ENCODE measurements at places on chromosomes 4 and X. TPM values are rescaled to one million over a fixed set of nuclear protein-coding genes. Genes with fewer than 3 reads are reported as not detected.

CHM gene
- 11.2 TPM for total RNA-seq

- DNase-seq, result no peak
Measured at GRCh38 chr4:107736037-107736436, 16.0 kb upstream of the PAPSS1 start.

EGFL6 gene
- total RNA-seq, result 0.24 TPM

GLRB gene
- total RNA-seq, result 23.1 TPM

DNA sequence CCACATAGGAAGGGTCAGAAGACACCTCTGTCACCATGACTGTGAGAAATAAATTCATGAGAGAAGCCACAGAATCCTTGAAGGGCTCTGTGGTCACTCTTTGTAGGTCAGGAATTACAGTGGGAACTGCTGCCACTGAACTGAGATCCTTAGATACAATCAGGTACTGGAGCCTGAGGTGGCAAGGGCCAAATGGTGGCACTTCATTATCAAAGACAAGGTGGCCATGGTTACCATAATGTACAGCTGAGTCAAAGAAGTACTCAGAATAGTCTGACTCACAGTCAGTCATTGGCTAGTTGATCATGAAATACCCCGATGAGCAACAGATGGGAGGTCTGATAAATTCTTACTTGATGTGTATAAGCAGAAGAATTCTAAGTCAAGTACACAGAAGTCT, 131.9 kb downstream of the RTL3 start:
- no peak for DNase-seq

AADAT gene
- 2.0 TPM for total RNA-seq

DNA sequence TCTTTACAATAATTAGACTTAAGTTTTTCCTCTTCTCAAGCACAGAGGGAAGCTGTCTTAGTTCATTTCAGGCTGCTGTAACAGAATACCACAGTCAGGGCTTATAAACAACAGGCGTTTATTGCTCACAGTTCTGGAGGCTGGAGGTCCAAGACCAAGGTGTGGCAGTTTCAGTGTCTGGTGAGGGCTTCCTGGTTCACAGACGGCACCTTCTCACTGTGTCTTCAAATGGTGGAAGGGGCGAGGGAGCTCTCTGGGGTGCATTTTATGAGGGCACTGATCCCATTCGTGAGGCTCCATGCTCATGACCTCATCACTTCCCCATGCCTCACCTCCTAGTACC, 115.7 kb upstream of the MXRA5 start:
- no peak for DNase-seq

- no peak for DNase-seq
Measured at GRCh38 chr4:53450773-53451172, 73.3 kb downstream of the FIP1L1 start.

GRCh38 chr4:150178161-150178560, 99.9 kb downstream of the DCLK2 start:
- DNase-seq, result no peak

- no peak for DNase-seq
Measured at GRCh38 chrX:45619290-45619689, 418.6 kb upstream of the DIPK2B start.

Measured in cardiac septum (tissue), 1 donor.